ENCODE measurements at places on chromosomes 7 and 10. TPM values are rescaled to one million over a fixed set of nuclear protein-coding genes. Genes with fewer than 3 reads are reported as not detected.

The CYP2C19 gene
- not detected for total RNA-seq

DNA sequence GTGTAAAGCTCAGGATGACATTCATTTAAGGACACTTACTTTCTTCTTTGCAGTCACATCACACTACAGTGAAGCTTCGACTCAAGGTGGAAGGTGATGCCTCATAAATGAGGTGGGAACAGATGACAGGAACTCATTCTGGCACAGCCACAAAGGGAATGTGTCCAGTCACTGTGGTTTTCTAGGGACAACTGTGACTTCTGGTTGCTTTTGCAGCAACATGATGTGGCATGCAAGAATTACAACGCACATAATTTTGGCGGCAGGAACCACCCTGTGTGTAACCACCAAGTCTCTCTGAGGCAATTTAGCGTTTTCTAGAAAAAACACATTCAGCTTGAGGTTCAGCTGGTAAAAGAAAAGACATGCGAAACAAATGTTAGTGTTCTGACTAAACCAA lies 32.0 kb upstream of the FERD3L start:
- H3K4me1 ChIP-seq: no peaks in the 10 kb centered on the region
- no peak for DNase-seq
- H3K36me3 ChIP-seq: no peaks in the 10 kb centered on the region
- no peak overlapping the region for H3K4me3 ChIP-seq
- H3K27me3 ChIP-seq: no peaks in the 10 kb centered on the region

- peak overlapping the region; percentile 58 for H3K4me3 ChIP-seq
- H3K36me3 ChIP-seq: no peaks in the 10 kb centered on the region
Measured at GRCh38 chr7:38310591-38311101, 37.2 kb upstream of the TARP start.

- H3K36me3 ChIP-seq: no peaks in the 10 kb centered on the region
- H3K27me3 ChIP-seq: no peaks in the 10 kb centered on the region
- H3K4me1 ChIP-seq: no peaks in the 10 kb centered on the region
Measured at GRCh38 chr7:93203496-93203895, 22.8 kb downstream of the HEPACAM2 start.

DNA sequence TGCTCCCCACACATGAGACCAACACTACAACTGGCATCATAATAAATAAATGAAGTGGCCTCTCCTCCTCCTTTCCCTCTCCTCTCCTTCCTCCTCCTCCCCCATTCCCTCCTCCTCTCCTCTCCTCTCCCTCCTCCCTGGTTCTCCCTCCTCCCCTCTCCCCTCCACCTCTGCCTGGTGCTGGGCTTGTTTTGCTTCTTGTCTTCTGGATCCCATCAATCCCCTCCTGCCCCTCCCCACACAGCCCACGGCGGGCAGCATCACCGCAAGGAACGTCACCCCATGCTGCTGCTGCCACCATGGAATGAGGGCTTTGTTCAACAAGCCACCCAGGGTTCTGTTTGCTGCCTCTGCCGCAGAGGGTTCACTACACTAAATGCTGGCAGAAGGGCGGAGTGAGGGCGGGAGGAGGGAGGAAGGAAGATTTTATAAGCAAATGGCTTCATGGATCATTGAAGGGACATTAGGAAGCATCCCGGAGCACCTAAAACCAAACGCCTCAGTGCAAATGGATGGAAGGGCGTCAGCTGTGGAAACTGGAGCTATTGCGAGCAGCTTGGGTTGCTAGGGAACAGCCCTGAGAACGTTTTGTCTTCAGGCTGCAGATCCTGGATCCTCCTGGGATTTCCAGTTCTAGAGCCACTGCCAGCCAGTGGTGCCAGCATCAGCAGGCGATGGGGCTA lies 379.7 kb upstream of the ZMIZ1 start:
- no peaks in the 10 kb centered on the region for H3K36me3 ChIP-seq
- no peak overlapping the region for H3K27ac ChIP-seq
- no peaks in the 10 kb centered on the region for H3K27me3 ChIP-seq
- H3K4me1 ChIP-seq: no peaks in the 10 kb centered on the region
- no peak for DNase-seq
- no peak overlapping the region for H3K4me3 ChIP-seq

- no peaks in the 10 kb centered on the region for H3K4me1 ChIP-seq
- H3K27me3 ChIP-seq: no peaks in the 10 kb centered on the region
- no peak for DNase-seq
- H3K27ac ChIP-seq: no peak overlapping the region
- H3K4me3 ChIP-seq: no peak overlapping the region
- H3K36me3 ChIP-seq: no peaks in the 10 kb centered on the region
Measured at GRCh38 chr10:23886355-23886754, 322.6 kb upstream of the KIAA1217 start.
